Ovary (tissue), 10 donors: ENCODE measurements at places on chromosomes 7 and 10. TPM values are rescaled to one million over a fixed set of nuclear protein-coding genes. Genes with fewer than 3 reads are reported as not detected.

Gene PON1
- 0.83 TPM for polyA plus RNA-seq

Gene TRRAP
- 15.9 TPM for polyA plus RNA-seq

Gene TAS2R4
- polyA plus RNA-seq: 1.5 TPM

Gene RARRES2
- 92.5 TPM for polyA plus RNA-seq

Gene NRG3
- polyA plus RNA-seq: 0.04 TPM

Gene SPDYE1
- polyA plus RNA-seq: 0.02 TPM

Gene TRAPPC14
- polyA plus RNA-seq: 2.8 TPM

Gene PLEKHA1
- 16.7 TPM for polyA plus RNA-seq

Gene GIMAP7
- 30.3 TPM for polyA plus RNA-seq

Gene GPR26
- not detected for polyA plus RNA-seq

Gene ANKRD61
- polyA plus RNA-seq: not detected

Gene CXCL12
- polyA plus RNA-seq: 143 TPM

Gene UNCX
- not detected for polyA plus RNA-seq

Gene CNNM1
- polyA plus RNA-seq: 1.2 TPM

Gene MMP21
- 0.56 TPM for polyA plus RNA-seq

Gene BTBD16
- not detected for polyA plus RNA-seq

Gene PALD1
- polyA plus RNA-seq: 2.2 TPM

Gene NPY
- not detected for polyA plus RNA-seq

Gene MLXIPL
- polyA plus RNA-seq: 0.71 TPM

Gene PPP1R3C
- 5.7 TPM for polyA plus RNA-seq

Gene ZNF467
- 2.3 TPM for polyA plus RNA-seq

Gene PPP1R17
- polyA plus RNA-seq: not detected

Gene CASP2
- polyA plus RNA-seq: 8.0 TPM

Gene MRLN
- not detected for polyA plus RNA-seq

Gene KCNIP2
- 3.6 TPM for polyA plus RNA-seq

Gene PLPP4
- 0.15 TPM for polyA plus RNA-seq

Gene PVRIG
- polyA plus RNA-seq: 0.12 TPM

Gene CPEB3
- 2.3 TPM for polyA plus RNA-seq

Gene TMEM139
- 1.2 TPM for polyA plus RNA-seq

Gene GCK
- 2.7 TPM for polyA plus RNA-seq
